ENCODE measurements at places on chromosomes 1 and 21.

- no peak for DNase-seq
Measured at GRCh38 chr1:116544588-116545358, 26.1 kb downstream of the CD58 start.

GRCh38 chr1:150973836-150974579, 627 bp downstream of the CERS2 start:
- peak; percentile 74 for DNase-seq

DNA sequence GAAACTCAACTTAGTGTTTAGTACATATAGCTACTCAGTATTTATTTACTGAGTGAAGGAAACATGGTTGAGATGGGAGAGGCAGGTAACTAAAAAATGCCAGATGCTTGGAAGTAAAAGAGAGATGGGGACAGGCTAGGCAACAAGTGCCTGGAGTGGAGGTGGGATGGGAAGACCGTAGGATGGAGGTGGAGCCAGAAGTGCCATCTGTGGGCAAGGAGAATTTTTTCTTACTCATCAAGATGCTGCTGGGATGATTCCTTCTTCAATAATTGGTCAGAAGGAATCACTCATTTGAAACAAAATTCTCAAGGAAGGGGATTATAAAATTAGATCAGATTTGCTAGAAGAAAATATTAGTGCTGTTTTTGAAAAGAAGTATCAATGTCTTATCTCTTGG, 72.9 kb downstream of the IFI44 start:
- DNase-seq, result no peak

GRCh38 chr1:157156058-157156541, 17.9 kb upstream of the ETV3 start:
- DNase-seq, result peak; percentile 79

DNA sequence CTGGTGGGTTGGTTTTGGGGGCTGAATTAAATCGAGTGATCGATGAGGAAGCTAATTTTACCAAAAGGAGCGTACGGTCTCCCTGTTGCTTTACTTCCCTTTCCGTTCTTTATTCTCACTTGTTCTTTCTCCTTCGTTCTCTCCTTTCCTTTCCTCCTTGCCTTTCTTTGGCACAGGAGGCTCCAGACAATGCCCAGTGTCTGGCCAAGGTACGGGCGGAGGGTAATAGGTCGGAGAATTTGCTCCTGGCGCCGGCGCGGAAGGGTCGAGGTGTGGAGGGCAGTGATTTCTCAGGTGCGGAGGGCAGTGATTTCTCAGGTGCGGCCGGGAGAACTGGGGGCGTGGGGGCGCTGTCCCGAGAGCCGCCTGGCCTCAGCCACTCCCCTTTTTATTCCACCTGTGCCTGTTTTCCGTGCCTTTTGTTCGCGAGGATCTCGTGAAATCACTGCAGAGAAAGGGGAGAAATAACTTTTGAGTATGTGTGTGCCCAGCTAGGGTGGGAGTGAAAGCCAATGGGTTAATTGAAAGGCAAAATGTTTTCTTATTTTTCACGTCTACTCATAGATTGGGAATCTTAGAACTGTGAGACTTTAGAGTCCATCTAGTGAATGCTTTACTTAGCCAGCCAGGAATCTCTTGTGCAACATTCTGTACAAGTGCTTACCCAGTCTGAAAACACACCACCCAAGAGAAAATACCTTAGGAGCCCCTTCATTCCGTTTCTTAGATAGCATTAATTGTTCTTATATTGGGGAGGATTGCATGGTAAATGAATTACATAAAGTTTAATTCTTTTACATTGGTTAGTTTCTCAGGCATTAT, 1.3 kb downstream of the FNBP1L start:
- no peak for DNase-seq

- DNase-seq, result no peak
Measured at GRCh38 chr1:115530407-115530806, 111.4 kb upstream of the VANGL1 start.

DNA sequence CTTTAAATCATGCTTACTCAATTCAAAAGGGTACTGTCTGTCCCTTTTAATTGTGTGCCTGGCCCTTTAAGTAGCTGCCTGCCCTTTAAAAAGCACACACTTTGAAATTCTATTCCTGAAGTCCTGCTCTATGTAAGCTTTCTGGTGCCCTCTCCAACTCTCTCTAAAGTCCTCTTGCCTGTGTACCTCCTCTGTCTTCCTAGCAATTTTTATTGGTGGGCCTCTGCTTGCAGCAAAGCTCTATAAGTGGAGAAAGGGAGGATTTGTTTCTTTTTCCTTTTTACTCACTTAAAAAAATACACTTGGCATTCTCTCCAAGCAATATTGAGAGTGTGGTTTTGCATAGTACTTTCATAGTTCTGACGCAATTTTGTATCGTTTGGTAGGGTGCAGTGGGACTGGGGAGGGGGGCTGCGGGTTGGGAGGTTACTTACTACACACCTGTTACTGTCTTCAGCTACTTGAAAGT, 135.4 kb downstream of the LMO4 start:
- DNase-seq, result no peak

- no peak for DNase-seq
Measured at GRCh38 chr1:21491488-21492355, 17.5 kb upstream of the ALPL start.

- no peak for DNase-seq
Measured at GRCh38 chr1:101278845-101279244, 42.0 kb downstream of the S1PR1 start.

GRCh38 chr21:25186273-25186672, 421.0 kb downstream of the MRPL39 start:
- DNase-seq, result no peak

DNA sequence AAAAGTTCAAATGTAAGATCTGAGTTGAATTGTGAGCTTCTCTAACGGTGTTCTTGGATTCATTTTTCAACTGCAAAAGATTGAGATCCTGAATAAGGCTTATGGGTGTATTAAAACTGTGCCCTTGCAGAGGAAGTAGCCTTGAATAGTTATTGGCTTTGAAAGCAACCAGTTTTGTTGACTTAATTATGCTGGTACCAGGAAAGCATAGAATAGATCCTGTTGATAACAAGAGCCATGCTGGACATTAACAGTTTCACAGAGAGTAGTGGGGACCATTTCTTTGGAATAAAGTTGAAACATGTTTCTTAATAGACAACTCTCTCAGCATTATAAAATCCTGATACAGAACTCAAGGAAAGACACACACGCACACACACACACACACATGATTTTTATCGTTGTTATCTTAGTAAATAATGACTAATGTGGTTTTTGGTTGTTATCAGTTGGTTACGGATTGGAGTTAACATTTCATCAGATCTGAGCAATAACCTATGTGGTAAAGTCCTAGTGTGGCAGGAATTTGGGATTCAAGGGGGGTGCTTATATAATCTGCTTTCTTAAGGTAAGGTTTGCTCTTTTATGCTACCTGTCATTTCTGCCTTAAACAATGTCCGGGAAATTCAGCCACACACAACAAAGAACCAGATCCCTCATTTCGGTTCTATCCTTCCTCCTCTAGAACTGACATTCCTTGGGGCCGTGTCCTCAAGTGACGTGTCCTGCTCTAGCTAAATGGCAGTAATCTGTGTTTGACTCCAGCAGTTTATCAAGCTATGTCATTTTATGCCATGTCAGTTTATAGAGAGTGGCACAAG, 330.9 kb downstream of the CHRM3 start:
- DNase-seq, result no peak

DNA sequence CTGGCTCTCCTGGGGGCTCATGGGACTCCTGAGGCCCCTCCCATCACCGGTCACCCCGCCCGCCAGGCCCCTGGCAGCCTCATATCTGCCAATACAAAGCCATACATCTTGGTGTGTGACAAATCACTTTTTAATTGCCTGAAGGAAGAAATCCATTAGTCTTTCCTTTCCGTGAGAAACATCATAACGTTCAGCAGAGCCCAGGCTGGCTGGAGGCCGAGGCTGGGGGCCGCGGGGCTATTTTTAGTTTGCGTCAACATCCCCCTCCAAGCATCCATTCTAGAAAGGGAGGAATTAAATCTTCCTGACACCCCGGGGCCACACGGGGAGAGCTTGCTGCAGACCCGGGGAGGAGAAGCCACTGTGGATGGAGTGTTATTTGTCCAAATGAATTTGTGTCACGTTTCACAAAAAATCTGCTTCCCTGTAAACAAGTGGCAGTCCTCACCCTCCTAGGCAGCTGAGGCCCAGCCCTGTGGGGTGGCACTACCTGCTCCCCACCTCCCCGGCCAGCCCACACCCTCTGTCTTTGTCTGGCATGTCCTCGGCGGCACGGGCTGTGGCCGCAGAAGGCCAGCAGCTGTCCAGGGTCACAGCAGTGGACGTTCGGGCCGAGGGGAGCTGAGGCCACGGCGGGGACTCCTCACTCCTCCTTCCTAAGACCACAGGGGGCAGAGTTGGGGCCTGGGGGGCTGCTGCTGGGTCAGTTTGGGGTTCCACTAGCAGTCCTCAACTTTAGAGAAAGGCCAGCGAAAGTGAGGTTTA, 236.9 kb upstream of the VAMP3 start:
- DNase-seq, result no peak

- DNase-seq, result no peak
Measured at GRCh38 chr1:181525104-181525721, 41.9 kb downstream of the CACNA1E start.

DNA sequence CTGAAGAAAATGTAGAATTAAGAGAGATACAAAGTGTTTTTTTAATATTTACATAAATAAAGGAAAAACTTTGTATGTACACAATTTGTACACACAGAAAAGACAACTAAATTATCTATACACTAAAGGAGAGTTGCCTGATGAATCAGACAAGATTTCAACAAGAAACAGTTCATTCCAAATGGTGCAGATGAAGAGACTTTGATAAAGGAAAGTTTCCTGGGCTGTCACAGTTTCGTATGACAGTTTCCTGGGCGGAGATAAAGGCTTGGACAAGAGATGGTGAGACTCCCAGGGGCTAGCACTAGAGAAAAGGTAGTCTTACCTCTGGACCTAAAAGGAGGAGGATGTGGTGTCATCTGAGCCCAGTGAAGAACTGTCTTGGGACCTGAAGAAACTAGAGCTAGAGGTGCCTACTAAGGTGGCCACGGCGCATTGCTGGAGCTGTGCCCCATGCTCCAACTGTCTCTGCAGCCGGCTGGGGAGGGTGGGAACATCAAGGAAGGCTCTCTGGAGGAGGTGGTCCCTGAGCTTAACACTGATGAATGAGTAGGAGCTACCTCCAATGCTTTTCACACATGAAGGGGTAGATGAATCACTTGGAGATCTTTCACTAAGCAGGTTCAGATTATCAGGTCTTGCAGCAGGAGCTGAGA, 32.2 kb downstream of the ETS2 start:
- DNase-seq, result no peak

DNA sequence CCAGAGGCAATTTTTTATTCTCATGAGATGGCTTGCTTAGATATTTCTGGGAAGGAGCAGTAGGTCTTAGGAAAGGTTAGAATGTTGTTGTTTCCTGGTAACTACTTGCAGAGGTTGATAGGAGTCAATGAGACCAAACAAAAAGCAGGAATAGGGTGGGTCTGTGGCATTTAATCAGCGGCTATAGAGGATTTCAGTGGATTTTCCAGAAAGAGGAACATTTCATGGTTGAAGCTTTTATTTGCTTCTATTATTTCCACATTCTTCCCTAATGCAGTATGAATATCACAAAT, 111.3 kb upstream of the PALMD start:
- no peak for DNase-seq

GRCh38 chr1:7047866-7048265, 262.6 kb downstream of the CAMTA1 start:
- DNase-seq, result no peak

DNA sequence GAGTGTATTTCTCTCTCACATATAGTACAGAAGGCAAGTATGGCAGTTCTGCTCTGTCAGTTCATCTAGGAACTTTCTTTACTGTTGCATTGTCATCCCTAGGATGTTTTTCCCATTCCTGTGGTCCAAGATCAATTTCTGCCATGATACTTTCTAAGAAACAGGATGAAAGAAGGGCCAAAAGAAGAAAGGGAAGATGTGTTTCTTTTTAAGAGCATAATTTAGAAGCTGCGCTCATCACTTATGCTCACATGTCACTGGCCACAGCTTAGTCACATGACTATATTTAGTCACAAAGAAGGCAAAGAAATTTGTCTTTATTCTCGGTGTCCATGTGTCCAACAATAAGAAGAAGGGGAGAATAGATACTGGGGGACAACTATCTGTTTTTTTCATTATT, 7.0 kb upstream of the MAST2 start:
- DNase-seq, result no peak

- DNase-seq, result peak; percentile 47
Measured at GRCh38 chr1:48048064-48048463, 50.9 kb upstream of the TRABD2B start.

- DNase-seq, result no peak
Measured at GRCh38 chr1:222697826-222698225, 14.5 kb downstream of the AIDA start.

DNA sequence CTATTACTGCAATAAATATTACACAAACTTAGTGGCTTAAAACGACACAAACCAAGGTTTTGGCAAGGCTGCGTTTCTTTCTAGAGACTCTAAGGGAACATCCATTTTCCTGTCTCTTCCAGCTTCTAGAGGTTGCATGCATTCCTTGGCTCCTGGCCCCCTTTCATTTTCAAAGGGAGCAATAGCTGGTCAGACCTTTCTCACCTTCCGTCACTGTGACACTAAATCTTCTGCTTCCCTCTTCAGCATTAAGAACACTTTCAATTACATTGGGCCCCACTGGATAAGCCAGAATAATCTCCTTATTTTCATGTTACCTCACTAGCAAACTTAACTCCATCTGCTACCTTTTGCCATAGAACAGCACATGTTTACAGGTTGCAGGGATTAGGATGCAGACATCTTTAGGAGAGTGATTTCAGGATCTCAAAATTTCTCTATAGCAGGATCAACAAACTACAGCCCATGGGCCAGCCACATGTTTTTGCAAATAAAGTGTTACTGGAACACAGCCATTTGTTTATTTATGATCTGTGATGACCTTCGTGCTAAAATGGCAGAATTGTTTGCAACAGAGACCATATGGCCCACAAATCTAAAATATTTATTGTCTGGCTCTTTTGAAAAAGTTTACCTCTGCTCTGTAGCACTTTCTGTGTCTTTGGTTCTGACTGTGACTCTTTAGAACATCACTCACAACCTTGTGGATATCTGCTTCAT, 221.5 kb upstream of the SGIP1 start:
- DNase-seq, result no peak
